Bronchial epithelial cell (primary cell): ENCODE measurements at places on chromosomes 1 and 21.

- peak; percentile 74 for DNase-seq
Observed at GRCh38 chr1:234047123-234047522, 142.6 kb downstream of the SLC35F3 start.

DNA sequence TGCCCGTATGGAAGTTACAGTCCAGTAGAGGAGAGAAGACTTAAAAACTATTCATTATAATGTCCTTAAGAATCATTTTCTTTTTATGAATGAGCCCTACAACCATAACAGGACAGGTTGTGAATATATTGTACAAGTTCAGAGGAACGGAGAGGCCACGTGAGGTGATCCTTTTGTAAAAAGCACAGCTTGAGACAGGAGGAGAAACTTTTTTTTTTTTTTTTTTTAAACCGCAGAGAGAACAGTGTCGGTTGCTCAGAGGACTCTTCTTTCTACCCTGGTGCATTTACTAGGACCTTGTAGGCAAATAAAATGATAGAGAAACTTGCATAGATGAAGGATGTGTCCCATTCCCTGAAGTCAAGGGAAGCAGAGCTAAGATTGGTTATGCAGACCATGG, 32.1 kb downstream of the DYRK1A start:
- DNase-seq, result no peak

DNA sequence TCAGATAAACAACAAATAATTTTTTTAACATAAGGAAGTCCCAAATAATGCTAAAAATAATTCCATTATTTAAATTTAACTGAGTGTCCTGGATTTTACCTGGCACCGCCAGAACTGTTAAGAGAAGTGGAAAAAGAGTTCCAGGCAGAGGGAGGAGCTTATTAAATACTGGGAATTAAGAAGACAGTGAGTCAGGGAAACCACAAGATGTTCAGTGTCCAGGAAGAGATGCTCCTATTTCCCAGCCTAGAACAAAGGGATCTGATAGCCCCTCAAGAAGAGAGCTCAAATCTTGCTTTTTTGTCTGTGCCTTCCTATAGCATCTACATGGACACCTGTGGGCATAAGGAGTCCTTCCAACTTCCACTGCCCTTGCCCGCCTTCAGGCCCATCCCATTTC, 85.9 kb downstream of the PGM1 start:
- no peak for DNase-seq

DNA sequence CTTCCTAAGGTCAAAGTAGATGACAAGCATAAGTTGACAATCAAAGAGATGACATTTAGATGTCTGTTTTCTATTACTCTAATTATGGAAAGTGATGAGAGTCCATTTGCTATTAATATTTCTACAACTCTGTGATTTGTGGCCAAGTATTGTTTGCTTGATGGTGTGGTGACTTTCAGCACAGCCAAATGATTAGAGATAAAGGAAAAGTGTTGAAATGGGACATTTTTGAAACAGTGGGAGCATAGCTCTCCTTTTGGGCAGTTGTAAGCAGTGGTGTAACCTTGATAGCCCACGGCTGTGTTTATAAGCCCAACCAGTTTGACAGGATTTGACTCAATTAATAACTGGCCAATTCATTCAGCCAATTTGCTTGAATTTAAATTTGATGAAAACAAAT, 31.6 kb downstream of the ZC3H11B start:
- peak; percentile 33 for DNase-seq

DNA sequence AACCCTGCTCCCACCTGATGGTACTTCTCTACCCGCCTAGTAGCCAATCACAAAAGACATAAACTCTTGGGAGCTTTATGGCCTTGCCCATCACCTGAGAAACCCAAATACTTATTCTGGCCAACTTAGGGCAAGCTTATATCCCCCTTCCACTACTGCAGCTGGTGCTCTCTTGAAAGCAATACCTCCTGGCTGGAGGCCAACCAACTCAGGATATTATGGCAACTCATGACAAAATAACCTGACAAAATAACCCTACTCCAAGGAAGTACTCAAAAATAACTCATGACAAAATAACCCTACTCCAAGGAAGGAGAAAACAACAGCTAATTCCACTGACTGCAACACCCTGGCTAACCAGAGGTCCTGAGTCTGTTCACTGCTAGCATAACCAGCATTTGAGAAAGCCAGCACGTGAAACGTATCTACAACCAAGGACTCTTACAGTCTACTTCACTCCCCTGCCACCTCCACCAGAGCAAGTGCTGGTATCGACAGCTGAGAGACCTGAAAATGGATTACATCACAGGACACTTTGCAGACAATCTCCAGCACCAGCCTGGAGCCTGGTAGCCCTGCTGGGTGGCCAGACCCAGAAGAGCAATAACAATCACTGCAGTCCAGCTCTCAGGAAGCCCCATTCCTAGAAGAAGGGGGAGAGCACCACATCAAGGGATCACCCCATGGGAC, 179.9 kb downstream of the COL24A1 start:
- no peak for DNase-seq

- DNase-seq, result no peak
Observed at GRCh38 chr1:202578565-202578964, 131.7 kb downstream of the SYT2 start.

- no peak for DNase-seq
Observed at GRCh38 chr1:201317551-201317950, 34.2 kb downstream of the PKP1 start.

DNA sequence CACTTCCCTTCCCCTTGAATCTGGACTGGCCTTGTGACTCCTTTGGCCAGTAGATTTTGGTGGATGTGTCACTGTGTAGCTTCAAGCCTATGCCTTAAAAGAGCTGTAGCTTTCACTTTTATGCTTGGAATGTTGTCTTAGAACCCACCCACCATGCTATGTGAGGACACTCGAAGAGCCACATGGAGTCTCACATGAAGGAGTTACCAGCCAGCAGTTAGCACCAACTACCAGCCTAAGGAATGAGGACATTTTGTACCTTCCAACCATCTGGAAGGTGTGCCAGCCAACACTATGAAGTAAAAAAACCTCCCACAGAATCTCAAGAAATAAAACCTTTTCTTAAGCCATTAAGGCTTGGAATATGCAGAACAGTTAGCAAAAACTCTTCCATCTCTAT, 50.6 kb downstream of the LRRC8B start:
- no peak for DNase-seq

GRCh38 chr1:1917995-1918900, 831 bp downstream of the TMEM52 start:
- DNase-seq, result no peak

DNA sequence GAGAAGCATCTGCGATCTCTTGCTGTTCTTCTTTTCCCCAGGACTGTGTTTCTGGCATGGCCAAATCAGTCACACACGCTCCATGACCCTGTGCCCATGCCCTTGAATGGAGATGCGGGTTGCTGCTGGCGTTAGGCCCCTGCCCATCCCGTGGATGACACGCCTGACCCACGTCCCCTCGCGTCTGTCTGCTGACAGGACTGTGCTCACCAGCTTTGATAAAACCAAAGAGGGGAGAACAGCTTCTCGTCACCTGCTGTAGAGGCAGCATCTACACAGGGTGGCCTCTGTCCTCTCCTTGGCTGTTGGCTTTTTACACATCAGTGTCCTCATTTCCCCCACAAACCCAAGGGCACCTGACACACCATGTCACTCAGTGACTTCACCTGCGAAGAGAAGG, 6.9 kb downstream of the MT1HL1 start:
- no peak for DNase-seq

- no peak for DNase-seq
Observed at GRCh38 chr1:47697616-47698335, 259.9 kb downstream of the FOXD2 start.

DNA sequence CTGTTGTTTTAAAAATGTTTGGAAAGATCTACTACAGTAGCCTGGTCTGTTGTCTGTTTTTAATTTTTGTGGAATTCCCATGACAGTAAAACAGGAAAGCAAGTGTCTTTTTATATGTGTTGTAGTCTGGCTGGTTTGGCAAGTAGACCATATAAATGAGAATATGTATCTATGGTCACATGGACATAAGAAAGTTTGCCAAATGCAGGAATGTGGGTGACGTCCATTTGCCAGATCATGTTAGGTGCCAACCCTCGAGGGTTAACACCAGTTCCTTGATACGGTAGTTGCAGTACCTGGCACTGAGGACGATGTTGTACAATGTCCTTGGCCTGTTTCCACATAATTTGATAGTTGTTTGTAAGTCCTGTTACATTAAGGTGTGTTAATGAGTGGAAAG, 6.2 kb downstream of the DAP3 start:
- DNase-seq, result peak; percentile 52

- no peak for DNase-seq
Observed at GRCh38 chr1:86184426-86184825, 27.9 kb upstream of the COL24A1 start.

GRCh38 chr1:98277118-98277517, 356.3 kb upstream of the DPYD start:
- DNase-seq, result peak; percentile 82

DNA sequence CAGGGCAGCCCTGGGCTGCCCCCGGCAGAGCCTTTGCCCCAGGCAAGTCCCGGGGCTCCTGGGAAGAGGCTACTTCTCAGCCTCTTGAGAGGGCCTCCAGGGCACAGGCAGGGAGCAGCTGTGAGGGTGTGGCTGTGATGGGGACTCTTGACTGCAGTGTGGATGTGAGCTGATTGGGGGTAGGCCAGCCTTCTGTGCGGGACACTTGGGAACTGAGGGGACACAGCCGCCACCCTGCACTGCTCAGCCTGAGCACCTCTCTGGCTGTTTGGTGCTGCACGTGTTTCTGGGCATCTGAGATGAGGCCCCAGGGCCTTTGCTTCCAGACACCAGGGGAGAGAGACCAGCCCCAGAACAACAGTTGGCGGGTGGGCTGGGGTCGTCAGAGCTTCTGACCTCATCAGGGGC, 62.1 kb downstream of the SKI start:
- DNase-seq, result no peak

- peak; percentile 31 for DNase-seq
Observed at GRCh38 chr1:95138223-95138622, 21.1 kb downstream of the TLCD4 start.

GRCh38 chr1:204967451-204967850, 75.6 kb upstream of the CNTN2 start:
- DNase-seq, result no peak

GRCh38 chr1:189496768-189497167, 980.9 kb downstream of the BRINP3 start:
- peak; percentile 27 for DNase-seq

GRCh38 chr1:9629445-9630201, 21.9 kb upstream of the PIK3CD start:
- DNase-seq, result no peak

GRCh38 chr21:46307625-46308024, 16.0 kb downstream of the C21orf58 start:
- peak; percentile 67 for DNase-seq
